GM04504 (cell line): ENCODE measurements at places on chromosomes 2 and 18.

GRCh38 chr2:33477473-33478468 lies 1.3 kb downstream of the RASGRP3 start:
- no peak for DNase-seq

DNA sequence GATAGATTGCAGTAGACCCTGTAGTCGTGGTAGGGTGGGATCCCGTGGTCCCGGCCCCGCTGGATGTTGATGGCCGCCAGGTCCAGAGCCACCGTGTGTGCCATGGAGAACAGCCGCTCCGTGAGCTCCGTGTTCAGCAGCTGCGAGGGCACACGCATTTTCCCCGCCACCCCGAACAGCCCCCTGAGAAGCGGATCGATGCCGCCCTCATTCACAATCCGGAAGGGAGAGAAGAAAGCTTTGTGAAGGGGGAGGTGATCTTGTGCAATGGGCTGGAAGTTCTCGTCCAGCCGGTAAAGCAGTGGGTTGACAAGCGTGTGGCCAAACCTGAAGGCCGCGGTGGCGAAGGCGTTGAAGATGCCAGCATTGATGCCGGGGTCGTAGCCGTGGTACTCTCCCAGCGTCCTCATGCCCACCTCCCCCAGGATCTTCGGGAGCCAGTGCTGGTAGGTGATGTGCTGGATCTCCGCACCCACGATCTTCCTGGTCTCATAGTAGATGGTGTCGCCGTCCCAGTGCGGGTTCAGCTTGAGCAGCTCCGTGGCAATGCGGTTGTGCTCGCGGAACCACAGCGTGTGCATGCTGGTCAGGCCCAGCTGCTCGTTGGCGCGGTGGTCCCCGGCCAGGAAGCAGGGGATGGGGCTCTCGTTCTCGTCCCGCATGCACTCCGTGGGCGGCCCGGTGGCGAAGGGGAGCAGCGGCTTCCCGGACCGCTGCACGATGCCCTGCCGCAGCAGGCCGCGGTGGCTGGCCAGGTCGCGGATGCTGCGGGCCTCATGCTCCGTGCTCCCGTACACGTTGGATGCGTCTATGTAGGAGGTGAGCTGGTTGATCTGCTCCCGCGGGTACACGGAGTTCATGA lies 95.8 kb downstream of the PXDN start:
- no peak for DNase-seq

GRCh38 chr2:2243666-2244065 lies 87.4 kb downstream of the MYT1L start:
- DNase-seq = peak; percentile 30

- DNase-seq = no peak
Measured at GRCh38 chr2:20589975-20590703, 60.8 kb downstream of the HS1BP3 start.

GRCh38 chr2:216665717-216666116 lies 29.6 kb downstream of the IGFBP5 start:
- no peak for DNase-seq

DNA sequence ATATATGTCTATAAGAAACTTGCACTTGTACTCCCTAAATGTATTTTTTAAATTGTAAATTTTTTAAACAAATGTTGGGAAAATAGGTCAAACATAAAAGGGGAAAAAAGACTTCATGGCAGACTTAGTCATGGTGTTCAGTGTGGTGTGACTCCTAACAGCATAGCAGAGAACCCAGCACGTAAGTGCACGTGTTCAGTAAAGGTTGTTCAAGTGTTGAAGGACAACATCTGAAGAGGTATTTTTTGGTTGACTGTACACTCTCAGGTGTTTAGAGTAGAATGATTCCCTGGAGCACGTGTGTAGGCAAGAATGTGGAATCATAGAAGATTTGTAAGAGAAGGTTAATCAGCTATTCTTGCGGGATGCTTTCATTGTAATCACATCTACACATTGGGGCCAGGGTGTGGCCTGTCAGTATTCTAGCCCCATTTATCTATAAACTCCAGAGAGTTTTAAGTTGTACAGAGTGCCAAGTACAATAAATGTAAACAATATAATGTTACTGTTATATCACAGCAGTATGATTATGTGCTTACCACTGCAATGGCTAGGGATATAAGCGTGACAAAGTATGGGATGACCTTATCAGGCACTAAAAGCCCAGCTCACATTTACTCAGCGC lies 106.8 kb downstream of the CRIM1 start:
- no peak for DNase-seq

DNA sequence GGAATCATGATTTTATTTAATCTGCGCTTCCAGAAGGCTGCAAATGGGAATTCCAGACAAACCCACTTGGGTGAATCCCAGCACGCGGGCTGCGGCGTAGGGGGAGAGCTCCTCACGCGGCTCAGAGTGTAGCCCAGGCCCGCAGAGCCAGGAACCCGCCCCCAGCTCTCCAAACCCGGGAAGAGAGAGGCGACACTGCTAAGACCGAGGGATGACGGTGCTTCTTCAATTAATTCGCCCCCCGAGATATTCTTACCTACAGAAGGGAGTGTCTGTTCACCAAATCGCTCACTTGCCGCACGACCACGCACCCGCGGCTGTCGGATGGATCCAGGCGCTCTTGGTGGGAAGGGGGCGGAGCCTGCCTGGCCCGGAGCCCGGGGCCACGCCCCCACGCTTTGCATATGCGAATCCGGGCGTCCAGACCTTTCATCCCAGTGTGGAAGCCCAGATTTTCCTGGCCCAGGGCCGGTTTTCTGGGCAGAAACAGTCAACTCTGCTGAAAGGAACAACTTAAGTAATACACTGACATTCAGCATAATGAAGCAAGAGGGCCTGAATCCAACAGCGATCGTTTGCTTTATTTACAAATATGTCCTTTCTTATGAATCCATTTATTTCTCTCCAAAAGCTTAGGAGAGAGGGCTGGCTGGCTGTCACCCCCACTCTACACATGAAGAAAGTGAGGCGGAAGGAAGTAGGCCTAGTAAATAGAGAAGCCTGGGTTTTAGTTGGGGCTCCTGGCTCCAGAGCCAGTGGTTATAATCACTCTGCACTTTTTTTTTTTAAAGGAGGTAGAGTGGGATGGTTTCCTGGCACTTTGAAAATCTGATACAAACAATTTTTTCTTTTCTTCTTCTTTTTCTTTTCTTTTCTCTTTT lies at the start of gene SLC19A3:
SLC19A3 (minus strand) TSS at position 342 of the 881 bp plus-strand sequence. CDS start 15,710 bp downstream, outside the sequence.
- peak; percentile 34 for DNase-seq

GRCh38 chr2:202037086-202037485 lies 3.4 kb downstream of the FZD7 start:
- no peak for DNase-seq

GRCh38 chr2:240250985-240251847 lies 110.8 kb upstream of the OTOS start:
- DNase-seq = peak; percentile 59
